ENCODE measurements at places on chromosomes 5 and 9. TPM values are rescaled to one million over a fixed set of nuclear protein-coding genes. Genes with fewer than 3 reads are reported as not detected.

GRCh38 chr9:16060436-16061129 lies 507.7 kb downstream of the CCDC171 start:
- DNase-seq: no peak

DNA sequence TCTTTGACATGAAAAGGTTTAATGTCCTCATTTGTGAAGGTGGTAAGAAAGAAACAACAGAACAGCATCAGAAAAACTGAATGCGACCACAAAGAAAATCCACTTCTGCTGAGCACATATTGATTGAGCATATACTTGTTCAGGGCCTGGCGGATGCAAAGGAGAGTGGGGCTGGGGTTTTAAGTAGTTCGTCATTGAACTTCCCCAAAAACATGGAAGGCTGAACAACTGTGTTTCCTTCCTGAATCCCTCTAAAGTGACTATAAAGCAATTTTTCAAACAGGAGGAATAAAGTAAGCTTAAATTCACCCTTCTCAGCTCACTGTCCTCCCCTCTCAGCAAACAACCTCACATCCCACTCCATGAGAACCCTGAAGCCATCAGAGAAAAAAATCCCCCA lies 262.9 kb downstream of the AGTPBP1 start:
- DNase-seq: no peak

GRCh38 chr9:99139868-99140267 lies 35.0 kb downstream of the TGFBR1 start:
- DNase-seq: no peak

GRCh38 chr5:72144762-72145161 lies 37.5 kb downstream of the MAP1B start:
- no peak for DNase-seq

DNA sequence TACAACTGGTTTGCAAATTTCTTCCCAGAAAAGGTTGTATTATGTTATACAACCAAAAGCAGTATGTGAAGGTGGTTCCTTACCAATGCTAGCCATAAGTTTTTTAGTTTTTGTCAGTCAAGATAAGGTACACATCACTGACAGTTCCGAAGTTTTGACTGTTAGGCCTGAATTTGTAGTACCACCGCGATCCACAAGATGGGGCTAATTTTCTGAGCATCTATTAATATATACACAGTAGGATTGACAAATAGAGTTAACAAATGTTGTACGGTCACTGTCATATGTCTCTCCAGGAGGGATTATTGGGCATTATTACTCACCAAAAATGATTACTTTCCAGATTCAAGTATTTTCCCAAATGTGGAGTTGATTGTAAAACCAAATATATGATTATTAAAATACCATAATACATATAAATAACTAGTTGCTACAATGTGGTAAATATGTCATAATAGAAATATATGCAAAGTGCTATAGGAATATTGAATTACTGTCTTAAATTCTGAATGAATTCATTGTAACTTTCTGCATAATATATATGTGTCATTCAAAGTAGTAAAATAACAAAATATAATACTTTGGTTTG lies 28.4 kb upstream of the LRRC19 start:
- peak; percentile 83 for DNase-seq

DNA sequence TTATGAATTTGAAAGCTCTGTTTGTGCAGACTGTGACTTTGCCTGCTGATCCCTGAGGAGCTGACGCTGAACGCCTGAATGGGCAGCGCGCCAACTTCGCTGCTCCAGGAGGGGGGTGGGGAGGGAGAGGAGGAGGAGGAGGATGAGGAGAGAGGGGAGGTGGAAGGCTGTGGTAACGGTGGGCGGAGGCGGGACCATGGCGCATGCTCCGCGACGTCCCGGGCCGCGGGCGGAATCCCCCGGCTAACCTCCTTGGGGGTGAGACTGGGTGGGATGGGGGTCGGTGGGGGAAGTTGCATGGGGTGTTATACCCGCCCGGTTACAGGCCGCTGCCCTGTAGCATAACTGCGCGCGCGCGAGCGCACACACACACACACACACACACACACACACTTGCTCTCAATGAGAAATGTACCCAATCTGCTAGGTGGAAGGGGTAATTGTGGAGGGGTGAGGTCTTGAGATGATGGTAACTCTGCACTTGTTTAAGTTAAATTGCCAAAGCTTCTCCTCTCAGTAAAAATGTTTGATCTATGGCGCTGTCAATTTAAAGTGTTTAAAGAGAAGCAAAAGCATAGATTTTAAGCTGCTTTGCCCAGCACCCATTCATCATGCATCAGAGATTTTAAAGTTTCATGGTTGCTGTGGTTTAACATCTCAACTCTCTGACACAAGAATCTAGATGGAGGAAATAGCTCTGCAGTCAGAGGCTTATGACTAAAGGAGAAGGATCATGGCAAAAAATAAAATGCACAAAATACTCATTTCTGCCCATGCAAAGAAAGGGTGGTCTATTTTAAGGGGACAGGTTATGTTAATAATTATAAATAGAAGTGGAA lies 76.6 kb upstream of the TBCA start:
- DNase-seq: peak; percentile 88

DNA sequence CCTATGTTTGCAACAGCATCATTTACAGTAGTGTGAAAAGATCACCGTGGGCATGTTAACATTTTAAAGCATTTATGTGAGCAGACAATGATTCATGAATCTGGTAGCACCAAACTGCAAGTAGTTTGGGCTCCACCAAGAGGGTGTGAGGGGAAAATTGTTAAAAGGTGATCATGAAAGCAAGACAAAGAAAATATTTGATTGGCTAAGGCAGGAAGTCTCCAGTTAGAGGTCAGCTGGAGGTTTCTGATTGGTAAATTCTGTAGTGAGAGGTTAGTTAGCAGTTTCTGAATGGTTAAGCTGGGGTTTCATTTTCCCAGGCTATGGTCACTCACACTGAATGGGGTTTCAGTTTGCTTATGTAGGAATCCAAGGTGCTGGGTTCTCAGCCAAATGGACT lies 13.5 kb upstream of the DRD1 start:
- DNase-seq: no peak

DNA sequence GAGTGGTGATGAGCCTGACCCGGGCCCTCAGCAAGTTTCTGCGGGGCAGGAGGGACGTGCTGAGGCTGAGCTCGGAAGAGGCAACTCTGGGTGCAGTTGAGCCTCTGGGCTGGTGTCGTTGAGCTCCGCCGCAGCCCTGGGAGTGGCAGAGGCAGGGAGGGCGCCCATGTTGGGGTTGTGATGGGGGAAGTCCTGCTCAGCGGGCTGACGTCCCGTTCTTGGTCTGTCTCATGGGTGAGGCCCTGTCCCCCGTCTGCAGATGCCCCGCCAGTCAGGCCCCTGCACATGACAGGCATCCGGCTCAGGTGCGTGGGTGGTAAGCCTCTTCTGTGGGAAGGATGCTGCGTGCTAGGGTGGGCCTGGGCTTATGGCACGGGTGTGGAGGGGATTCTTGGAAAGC lies 64.3 kb downstream of the RXRA start:
- no peak for DNase-seq

GRCh38 chr9:137374131-137374845 lies 48.7 kb downstream of the EXD3 start:
- DNase-seq: no peak

- no peak for DNase-seq
These were observed 367.5 kb upstream of the BRINP1 start for GRCh38 chr9:119736491-119737454.

DNA sequence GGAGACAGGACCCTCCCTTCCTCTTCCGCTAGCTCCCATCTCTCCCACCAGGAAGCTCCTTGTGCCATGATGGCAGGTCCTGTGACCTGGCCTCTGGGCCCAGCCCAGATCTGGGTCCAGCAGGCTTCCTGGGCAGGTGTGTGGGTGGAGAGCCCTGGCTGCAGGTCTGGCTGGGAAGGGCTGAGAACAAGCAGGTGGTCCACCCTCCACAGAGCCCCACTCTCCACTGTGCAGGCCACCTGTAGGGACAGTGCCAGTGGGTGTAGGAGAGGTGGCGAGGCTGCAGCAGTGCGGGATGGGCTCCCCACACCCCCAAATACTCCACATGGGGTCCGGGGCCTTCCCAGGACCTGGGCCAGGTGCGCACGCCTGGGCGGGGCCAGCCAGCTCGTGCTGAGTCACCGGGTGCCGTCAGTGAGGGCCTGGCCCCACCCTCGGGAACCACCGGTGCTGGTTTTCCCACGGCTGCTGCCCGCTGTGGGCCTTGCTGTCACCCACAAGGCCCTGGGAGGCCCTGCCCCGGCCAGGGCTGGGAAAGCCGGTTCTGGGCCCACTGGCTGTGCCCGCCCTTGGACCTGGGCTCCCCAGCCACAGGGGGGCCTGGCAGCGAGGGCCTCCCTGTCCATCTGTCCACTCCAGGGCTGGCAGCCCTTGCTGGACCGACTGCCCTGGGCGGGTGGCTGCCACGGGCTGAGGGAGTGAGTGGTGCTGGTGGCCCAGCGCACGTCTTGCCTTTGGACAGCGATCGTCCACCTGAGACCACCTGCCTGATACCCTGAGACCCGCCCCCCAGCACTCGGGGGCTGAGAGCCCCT lies 9.3 kb upstream of the NRARP start:
- DNase-seq: peak; percentile 76

DNA sequence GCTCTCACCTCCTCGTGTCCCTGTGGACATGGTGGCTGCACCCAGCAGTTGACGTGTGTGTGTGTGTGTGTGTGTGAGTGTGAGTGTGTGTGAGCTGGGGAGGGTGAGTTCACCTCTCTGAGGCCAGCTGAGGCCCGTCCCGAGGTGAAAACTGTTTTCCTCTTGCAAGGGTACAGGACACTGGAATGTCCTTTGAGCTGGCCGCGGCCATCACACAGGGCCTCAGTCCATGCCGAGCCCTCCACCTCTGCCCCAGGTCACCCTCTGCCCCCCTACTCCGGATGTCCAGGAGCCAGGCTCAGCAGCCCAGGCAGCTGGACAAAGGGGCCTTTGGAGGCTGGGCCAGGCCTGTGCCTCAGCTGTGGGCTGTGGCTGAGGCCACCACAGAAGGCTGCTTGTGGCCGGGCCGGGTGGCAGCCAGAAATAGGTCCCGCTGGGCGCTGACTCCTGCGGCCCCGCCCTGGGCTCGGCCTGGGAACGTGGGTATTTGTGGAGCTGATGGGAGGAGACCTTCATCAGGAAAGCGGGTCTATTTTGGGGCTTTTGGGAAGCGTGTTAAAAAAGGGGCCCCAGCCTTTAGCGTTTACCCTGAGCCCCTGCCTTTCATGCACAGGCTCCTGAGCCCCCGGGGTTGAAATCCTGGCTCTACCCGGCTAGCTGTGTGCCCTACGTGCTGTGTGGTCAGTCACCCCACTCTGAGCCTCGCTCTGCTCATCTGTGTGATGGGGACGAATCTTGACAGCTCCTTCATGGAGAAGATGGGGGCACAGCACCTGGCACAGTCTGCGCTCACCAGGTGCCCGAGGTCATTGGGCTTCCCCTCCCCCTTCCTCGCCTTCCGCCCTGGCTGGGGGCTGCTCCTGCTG lies 75.1 kb upstream of the IER5L start:
- DNase-seq: peak; percentile 46

GRCh38 chr5:132387640-132388117 lies 18.2 kb downstream of the SLC22A5 start:
- peak; percentile 57 for DNase-seq

DNA sequence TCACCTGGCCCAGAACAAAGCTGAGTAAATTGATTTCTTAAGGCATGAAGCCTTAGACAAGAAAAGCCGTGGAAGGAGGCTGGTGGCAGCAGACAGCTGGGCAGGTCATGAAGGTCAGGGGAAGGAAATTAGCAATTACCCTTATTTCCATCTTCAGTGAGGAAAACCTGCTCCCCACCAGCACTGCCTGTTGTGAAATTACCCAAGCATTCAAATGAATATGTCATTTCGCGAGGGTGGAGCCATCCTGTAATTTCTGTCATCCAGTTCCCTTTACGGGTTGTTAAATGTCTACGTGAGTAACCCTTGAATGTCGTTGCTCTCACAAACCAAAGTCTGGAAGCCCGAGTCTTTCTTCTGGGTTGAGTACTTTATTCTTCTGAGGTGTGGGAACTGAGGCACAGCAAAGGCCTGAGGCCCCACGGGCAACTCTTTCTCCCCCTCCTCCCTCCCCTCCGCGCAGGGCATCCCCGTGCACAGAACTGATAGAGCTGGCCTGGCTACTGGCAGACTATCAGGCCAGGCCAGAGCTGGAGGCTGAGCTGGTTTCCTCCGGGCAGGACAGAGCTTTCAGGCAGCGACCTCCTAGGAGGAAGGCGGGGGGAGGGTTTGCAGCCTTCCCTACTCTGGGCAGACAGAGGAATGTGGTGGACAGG lies 22.0 kb upstream of the AK3 start:
- peak; percentile 89 for DNase-seq

- DNase-seq: no peak
These were observed 56.0 kb downstream of the GABBR2 start for GRCh38 chr9:98652741-98653140.

DNA sequence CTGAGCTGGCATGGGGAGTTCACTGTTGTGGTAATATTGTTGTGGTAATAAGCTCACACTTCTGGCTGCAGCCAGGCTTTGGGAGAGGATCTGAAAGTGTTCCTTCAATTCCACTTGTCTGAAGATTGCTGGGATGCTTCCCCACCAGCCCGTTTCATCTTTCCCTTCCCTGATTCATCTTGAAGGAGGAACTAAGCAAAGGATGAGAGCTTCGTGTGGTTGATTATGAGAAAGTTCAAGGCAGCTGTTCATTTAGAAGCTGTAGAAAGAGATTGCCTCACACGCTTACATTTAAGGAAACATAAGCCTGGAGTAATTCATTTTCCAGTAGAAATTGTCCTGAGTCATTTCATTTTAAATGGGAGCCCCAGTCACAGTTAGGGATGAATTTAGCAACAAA lies 122.4 kb upstream of the GAS1 start:
- DNase-seq: no peak

DNA sequence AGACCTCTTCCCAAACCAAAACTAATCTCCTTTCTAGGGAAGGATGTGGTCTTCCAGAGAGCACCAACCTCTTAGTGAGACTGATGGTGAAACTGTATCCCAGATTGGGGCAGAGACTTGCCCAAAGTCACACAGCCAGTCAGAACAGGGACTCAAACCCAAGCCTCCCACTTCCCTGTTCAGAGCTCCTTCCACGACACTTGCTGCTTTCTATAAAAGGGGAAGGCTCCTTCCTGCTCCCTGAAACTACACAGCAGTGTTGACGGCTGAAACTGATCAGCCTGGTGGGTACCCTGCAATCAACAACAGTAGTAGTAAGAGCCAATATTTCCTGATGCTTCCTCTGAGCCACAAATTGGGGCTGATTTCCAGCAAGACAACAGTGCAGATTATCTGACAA lies 1.5 kb downstream of the TOR2A start:
- DNase-seq: no peak

- peak; percentile 53 for DNase-seq
These were observed 789.9 kb upstream of the DMAC1 start for GRCh38 chr9:8589476-8589875.

- no peak for DNase-seq
These were observed 933.4 kb upstream of the COX7C start for GRCh38 chr5:85684351-85684750.

DNA sequence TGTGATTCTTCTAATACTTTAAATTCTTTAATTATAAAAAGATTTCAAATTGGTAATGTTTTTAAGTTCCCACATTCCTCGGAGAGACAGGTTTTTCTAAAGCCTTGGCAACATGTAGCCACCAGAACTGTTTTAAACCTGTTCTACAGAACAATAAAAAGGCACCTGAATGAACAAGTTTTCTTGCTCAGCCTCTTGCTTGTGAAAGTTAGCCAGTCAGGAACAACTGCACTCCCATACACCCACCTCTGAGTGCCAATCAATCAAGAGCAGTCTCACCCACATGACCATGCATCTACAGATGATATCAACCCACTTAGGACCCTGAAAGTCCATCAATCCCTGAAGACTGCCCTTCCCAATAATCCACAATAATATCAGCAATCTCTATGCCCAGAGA lies 62.3 kb downstream of the AP3B1 start:
- DNase-seq: no peak

ENTREP1 gene
- 25.8 TPM for total RNA-seq

CARTPT gene
- total RNA-seq: not detected

SLC45A2 gene
- 0.20 TPM for total RNA-seq

PCDHA9 gene
- 2.6 TPM for total RNA-seq

C5orf58 gene
- total RNA-seq: 1.2 TPM

PCDHGB6 gene
- total RNA-seq: 8.3 TPM

All from endodermal cell (in vitro differentiated cells).